Upper lobe of right lung (tissue), 1 donor: ENCODE measurements at places on chromosomes 1 and 21.
A peak's percentile ranks its signal among the peaks of the same experiment; 100 is the strongest.

DNA sequence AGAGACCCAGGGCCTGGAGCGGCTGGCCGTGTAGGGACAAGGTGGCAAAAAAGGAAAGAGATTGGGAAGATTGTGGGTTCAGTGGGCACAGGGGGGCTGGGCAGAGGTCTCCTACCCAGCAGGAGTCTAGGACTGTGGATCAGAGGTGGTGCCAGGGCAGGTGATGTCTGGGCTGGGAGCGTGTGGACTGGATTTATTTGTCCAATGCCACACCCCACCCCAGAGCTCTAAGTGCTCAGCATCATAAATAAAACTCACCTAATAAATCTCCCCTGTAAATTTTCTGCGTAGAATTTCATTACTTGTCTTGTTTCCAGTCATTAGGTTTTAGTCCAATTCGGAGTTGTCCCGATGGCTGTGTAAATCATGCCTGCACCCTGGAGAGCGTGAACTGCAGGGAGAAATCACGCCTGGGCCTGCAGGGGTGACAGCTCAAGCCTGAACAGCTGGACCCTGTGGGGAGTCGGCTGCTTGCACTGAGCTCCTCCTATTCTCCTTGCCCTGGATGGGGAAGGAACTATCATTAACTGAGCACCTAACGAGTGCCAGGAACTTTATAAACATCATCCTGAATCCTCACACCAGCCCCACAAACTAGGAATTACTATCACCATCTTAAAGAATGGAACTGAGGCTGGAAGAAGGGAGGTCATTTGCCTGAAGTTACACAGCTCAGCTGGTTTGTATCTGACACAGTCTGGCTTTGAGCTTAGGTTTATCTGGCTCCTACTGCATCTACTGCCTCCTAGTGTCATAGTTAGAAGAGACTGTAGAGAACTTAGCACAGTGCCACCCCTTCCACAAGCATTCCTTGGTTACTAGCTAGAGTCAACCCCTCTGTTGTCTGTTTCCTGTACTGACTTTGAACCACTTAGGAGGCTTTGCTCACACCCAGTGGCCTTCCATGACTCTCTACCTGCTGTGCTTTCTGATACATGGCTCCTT lies 25.0 kb upstream of the POU3F1 start:
- H3K27me3 ChIP-seq: peaks cover 7% of the 10 kb centered on the region
- H3K27ac ChIP-seq: no peak overlapping the region
- no peak for DNase-seq
- H3K36me3 ChIP-seq: no peaks in the 10 kb centered on the region

- no peak overlapping the region for H3K4me3 ChIP-seq
- no peak for DNase-seq
- H3K4me1 ChIP-seq: no peaks in the 10 kb centered on the region
- no peak overlapping the region for H3K27ac ChIP-seq
- H3K27me3 ChIP-seq: no peaks in the 10 kb centered on the region
Measured at GRCh38 chr1:235783148-235783776, 83.4 kb downstream of the LYST start.

- H3K27me3 ChIP-seq: no peaks in the 10 kb centered on the region
- H3K4me3 ChIP-seq: no peak overlapping the region
- no peaks in the 10 kb centered on the region for H3K36me3 ChIP-seq
- peaks cover 74% of the 10 kb centered on the region for H3K4me1 ChIP-seq
Measured at GRCh38 chr1:209646558-209646957, 5.7 kb downstream of the LAMB3 start.

DNA sequence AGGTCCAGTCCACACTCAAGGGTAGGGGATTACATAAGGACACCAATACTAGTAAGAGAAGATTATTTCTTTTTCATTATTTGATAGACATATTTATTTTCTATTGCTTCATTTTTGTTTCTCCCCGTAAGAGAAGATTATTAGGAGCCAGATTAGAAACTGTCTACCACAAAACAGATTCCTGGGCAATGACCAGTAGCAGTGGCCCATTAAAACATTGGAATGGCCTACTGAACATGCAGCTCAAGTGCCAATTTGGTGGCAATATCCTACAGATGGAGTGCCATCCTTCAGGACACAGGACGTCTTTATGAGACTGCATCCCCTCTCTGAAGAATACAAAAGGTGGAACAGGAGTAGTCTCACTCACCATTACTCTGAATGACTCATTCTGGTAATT lies 34.0 kb upstream of the ARHGAP29 start:
- no peaks in the 10 kb centered on the region for H3K27me3 ChIP-seq
- H3K4me3 ChIP-seq: no peak overlapping the region

DNA sequence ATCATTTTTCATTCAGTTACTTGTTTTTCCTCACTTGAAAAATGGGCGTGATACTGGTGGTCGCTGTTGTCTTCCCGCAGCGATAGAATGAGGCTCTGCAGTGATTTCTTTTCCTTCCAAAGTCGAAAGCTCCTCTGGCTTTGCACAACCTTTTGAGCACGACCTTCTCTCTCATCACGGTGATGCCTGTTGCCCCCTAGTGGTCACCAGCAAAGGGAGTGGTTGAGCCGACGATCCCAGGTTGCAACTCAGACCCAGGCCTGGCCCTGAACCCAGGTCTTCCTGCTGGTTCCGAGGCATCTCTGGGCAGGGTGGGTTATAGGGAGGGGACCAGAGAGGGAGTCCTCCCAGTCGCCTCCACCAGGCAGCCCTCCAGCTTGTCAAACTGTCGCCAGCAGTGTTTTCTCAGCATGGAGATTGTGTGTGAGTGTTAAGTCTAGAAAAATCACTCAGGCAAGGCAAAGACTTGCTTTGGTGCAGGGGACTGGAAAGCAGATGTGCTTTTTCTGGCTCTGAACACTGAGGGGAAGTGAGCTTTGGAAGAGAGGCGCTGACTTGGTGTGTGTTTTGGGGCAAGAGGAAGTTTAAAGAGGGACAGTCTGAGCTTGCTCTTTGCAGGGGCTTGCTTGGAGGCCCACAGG lies 285.3 kb downstream of the CAMTA1 start:
- H3K4me3 ChIP-seq: peak overlapping the region; percentile 35
- H3K4me1 ChIP-seq: peaks cover 5% of the 10 kb centered on the region
- H3K27me3 ChIP-seq: peaks cover 11% of the 10 kb centered on the region
- no peak for DNase-seq

DNA sequence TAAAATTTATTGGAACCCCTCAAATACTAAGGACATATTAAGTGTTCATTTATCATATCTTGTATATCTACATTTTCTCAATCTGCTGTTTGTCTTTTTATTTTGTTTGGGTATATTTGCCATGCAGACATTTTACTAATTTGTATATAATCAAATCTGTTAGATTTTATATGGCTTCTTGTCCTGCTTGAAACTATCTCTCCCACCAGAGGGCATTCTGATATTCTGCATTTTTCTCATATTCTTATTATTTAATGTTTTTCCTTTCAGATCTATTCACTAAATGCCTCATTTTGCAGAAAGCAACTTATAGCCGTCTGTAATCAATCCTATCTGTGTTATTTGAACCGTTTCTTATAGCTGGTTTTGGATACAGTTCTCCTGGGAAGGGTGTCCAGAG lies 745.5 kb downstream of the LRRIQ3 start:
- DNase-seq: no peak
- no peaks in the 10 kb centered on the region for H3K36me3 ChIP-seq
- no peaks in the 10 kb centered on the region for H3K27me3 ChIP-seq

- DNase-seq: no peak
- H3K4me3 ChIP-seq: no peak overlapping the region
- peaks cover 82% of the 10 kb centered on the region for H3K36me3 ChIP-seq
- no peaks in the 10 kb centered on the region for H3K4me1 ChIP-seq
- no peaks in the 10 kb centered on the region for H3K27me3 ChIP-seq
Measured at GRCh38 chr1:175162955-175163354, 29.6 kb downstream of the KIAA0040 start.

GRCh38 chr21:27813344-27813743 lies 846.5 kb upstream of the ADAMTS5 start:
- no peaks in the 10 kb centered on the region for H3K36me3 ChIP-seq
- H3K27me3 ChIP-seq: no peaks in the 10 kb centered on the region
- H3K4me3 ChIP-seq: no peak overlapping the region
- no peaks in the 10 kb centered on the region for H3K4me1 ChIP-seq

- H3K27ac ChIP-seq: peak overlapping the region; percentile 99
- no peak for DNase-seq
- peak overlapping the region; percentile 97 for H3K4me3 ChIP-seq
- H3K4me1 ChIP-seq: peaks cover 69% of the 10 kb centered on the region
Measured at GRCh38 chr1:36157973-36158826, 2.2 kb downstream of the MAP7D1 start.

DNA sequence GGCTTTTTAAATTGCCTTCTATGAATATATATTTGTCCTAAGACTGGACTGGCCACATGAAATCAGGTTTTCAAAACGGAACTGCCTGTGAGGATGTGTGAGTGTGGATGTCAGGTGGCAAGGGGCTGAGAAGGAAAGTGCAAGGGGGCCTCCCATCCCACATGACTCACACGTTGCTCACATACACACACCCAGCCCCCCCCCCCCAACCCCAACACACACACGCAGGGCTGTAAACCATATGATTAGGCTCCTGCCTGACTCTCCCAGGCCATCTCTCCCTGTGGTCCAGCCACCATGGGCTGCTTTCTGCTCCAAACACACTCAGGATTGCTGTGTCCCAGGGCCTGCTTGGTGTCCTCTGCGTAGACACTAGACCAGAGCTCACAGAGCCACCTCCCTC lies 22.4 kb downstream of the DEGS1 start:
- no peak for DNase-seq
- no peaks in the 10 kb centered on the region for H3K27me3 ChIP-seq
- no peak overlapping the region for H3K4me3 ChIP-seq
- peak overlapping the region; percentile 63 for H3K27ac ChIP-seq
- H3K36me3 ChIP-seq: no peaks in the 10 kb centered on the region
